ENCODE measurements at places on chromosomes 6 and 20.

DNA sequence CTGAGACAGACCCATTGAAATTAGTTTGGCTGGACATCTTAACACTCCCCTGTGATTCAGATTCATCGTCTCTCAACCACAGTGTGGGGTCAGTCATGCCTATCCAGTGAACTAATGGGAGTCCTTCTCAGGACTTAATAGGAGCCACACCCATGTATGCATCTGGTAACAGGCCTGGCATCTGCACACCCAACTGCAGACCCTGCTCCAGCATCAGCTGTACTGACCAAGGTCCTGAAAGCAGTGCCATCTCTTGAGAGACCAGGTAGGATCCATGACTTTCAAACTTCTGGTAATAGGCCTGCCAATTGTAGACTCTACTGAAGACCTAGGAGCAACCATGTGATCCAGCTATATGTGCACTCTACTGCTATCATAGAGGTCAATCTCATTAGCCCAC, 363.6 kb upstream of the POU3F2 start:
- no peak for DNase-seq

DNA sequence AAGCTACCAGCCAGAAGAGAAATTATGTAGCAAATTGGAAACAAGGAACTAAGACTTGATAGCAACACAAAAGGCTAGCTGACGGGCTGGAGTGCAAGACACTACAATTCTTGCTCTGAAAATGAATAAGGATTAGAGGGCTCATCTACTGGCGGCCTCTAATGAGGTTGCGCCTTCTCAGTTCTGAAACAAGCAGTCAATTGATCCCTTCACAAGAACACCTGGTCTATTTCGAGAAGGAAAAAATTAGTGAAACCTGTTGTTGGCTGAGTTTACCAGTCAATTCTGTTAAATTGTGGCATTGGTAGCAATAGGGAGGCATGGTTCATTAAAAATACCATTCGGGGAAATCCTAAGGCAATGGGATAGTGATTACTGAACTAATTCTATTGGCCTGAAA, 74.8 kb upstream of the JARID2 start:
- no peak for DNase-seq

GRCh38 chr20:51322164-51322707, 220.3 kb downstream of the NFATC2 start:
- DNase-seq = no peak

- no peak for DNase-seq
These were observed 188.2 kb downstream of the WDR27 start for GRCh38 chr6:169513478-169514193.

- no peak for DNase-seq
These were observed 145.1 kb upstream of the ZNF184 start for GRCh38 chr6:27617700-27618689.

DNA sequence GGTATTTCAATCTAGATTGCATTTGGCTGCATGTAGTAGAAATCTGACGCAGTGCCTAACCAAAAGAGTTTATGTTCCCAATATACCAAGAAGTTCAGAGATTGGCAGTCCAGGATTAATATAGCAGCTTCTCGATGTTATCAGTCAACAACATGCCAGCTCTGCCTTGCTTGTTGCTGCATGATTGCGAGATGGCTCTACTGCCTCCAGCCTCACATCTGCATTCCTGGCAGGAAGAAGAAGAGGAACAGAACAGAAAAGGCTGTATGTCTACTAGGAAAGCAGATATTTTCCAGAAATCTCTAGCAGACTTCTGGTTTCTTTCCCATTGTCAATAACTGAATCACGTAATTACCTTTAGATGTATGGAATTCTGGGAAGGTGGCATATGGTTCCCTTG, 60.8 kb downstream of the SLC35D3 start:
- no peak for DNase-seq

- DNase-seq = no peak
These were observed 1.9 kb downstream of the NFATC2 start for GRCh38 chr20:51540580-51540979.

- no peak for DNase-seq
These were observed 97.3 kb downstream of the GPR6 start for GRCh38 chr6:110075406-110075805.

DNA sequence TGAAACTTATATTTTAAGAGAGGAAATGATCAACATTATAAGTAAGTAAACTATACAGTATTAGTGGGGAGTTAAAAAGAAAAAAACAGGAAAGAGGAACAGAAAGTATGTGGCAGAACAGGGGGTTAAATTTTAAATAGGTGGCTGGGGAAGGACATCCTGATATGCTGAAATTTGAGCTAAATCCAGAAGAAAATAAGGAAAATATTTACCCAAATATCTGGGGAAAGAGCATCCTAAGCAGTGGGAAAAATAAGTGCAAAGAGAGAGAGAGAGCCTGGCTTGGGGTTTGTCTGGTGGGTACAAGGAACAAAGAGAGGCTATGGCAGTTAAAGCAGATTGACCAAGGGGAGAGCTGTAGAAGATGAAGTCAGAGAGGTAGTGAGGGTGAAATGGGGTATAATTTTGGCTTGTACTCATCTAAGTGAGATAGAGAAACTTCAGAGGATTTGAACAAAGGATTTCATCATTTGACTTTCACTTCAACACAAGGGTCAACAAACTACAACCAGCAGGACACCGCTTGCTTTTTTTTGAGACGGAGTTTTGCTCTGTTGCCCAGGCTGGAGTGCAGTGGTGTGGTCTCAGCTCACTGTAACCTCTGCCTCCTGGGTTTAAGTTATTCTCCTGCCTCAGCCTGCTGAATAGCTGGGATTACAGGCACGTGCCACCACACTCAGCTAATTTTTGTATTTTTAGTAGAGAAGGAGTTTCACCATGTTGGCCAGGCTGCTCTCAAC, 328.4 kb upstream of the CNR1 start:
- peak; percentile 27 for DNase-seq

DNA sequence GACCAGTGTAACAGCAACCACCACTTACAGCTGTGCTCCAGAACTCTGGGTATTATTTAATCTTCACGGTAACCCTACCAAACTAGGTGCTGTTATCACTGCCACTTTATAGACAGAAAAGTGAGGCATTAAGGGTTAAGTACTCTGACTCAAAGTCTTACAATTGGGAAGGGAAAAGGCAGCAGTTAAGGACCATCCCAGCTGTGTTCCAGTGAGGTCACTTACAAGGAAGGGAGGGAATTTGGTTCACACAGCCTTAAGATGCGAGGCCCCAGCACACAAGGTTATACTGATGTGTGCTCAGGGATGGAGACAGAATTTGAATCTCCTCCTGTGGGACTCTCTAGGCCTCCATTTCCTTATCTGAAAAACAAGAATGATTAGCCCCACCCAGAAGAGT, 46.7 kb downstream of the TRERF1 start:
- no peak for DNase-seq

- DNase-seq = no peak
These were observed 31.1 kb downstream of the MYB start for GRCh38 chr6:135212020-135212806.

DNA sequence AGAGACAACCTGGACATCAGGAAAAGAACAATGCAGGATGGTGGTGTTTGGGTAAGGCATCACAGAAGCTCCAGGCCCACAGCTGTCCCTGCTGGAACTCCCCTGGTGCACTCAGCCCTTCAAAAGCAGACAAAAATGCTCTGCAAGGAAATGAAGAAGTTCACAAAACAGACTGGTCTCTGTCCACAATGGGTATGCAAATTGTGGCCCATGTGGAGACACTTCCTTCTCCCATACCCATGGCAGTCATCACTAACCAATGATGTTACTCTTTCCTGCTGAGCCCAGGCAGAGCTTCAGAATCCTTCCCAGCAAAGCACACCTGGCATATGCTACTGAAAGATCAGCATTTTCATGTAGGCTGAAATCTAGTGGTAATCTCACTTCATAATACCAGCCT, 42.6 kb upstream of the PXDC1 start:
- DNase-seq = peak; percentile 43

DNA sequence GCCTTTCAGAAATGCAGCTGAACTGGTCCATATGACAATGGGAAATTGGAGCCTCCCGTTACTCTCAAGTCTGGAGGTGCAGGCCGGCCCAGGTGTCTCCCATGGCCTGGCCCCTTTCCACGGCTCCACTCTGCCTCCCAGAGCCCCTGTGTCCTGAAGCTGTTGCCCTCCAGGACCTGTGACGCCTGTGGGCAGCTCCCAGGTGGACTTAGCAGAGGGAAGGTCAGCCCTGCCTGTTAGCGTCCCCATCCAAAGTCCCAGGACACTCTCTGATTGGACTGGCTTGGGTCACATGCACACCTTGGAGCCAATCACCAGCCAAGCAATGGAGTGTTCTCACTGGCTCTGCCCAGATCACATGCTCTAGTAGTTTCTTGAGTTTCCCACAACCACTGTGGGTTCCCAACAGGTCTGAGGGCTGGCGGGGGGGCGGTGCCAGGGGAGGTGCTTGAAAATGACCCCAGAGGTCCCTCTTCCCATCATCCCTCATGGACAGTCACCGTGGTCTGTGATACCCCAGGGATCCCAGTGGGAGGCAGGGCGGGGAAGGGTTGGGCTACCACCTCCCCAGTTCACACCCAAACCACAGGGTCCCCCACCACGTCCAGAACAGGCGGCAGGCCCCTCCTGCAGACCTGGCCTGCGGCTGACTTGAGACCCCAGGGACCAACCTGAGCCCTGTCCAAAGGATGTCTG, 135.6 kb downstream of the TAF4 start:
- DNase-seq = no peak

DNA sequence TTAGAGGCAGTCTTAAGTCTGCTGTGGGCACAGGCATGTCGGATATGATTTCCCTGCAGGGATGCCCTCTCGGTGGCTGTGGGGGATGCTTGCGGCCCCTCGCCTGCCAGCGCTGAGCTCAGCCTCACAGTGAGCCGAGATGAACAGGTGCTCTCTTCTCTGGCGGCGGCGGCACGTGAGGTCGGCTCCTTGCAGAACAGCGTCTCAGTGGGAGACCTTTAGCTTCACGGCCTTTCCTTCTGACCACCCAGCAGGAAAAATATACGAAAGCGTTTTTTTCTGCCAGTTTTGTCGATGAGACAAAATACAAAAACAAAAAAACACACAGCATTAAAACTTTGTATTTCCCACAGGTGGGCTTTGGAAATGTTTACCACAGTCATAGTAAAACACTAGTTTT, 23.6 kb downstream of the FOXA2 start:
- DNase-seq = no peak

DNA sequence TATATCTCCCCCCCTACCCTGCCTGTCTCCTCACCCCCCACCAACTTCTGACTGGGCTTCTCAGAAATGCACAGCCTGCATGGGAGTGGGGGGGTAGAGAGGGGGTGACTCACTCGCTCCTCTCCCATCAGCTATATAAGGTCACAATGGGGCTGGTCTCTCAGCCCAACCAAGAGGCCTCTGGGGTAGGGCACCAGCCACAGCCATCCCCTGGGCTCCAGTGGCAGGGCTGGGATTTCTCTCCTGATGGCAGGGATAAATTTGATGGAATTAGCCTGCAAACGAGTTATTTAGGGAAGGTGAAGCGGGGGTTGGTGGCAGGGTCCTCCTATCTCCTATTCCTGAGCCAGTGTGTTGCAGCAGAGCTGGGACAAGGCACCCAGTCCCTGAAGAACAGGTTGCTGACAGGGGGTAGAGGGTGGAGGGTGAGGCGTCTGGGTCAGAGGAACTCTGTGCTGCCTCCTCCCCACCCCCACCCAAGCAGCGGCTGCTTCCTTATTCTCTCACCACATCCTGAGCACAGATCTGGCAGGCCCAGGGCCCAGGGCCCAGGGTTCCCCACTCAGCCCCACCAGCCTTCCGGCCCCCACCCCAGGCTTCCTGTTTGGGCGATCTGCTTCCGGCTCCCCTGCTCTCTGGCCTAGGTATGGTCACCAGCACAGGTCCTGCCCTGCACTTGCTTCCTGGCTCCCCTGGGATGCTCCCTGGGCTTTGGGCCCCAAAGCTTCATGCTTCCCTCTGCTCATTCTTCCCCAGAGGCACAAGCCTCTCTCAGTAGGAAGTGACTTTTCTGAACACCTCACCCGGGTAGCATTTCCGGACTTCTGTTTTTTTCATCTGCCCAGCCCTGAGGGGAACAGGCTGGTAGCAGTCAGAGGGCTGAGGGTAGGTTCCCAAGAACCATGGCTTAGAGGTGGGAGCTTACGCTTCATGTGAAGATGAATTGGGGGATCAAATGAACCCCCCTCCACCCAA, 4.0 kb downstream of the PPP1R18 start:
- DNase-seq = peak; percentile 85

DNA sequence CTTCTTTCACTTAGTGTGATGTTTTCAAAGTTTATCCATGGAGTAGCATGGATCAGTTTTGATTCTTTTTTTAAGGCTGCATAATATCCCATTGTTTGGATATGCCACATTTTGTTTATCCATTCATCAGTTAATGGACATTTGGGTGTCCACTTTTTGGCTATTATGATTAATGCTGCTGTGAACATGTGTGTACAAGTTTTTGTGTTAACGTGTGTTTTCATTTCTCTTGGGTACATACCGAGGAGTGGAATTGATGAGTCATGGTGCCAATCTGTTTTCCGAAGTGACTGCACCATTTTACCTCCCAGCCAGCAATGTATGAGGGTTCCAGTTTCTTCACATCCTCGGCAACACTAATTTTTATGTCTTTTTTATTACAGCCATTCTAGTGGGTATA, 78.4 kb upstream of the CCDC28A start:
- no peak for DNase-seq

- DNase-seq = no peak
These were observed 44.5 kb downstream of the UST start for GRCh38 chr6:148791372-148791771.

DNA sequence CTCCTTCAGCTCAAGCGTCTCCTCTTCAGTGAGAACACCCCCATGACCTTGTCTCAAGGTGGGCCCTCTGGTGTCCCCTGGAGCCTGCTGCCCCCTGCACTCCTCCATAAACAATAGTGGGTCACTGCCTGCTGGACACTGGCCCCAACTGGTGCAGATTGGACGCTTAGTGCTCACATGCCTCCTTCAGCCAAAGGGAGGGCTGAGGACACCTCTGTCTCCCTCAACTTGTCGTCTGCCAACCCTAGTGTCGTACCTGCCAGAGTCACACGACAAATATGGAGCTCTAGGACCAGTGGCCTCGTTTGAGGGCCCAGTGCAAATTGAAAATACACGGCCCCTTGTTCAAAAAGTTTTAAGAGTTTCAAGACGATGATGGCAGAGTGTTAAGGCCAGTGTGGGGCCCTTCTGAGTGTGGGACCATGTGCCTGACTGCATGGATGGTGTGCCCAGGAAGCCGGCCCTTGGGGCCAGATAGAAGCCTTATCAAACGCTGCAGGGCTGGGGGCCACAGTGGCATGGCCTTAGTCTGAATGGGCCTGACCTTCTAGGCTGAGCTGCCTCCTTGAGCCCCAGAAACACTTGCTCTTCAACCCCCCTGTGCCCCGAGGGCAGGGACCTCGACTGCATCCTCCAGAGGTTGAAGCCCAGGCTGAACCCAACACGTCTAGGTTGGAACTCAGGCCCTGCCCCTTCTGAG, 20.1 kb downstream of the APCDD1L start:
- DNase-seq = no peak
